ENCODE measurements at places on chromosomes 2 and 18.

GRCh38 chr18:27073404-27073830 lies 111.7 kb downstream of the CHST9 start:
- DNase-seq = no peak

GRCh38 chr18:41703744-41704530 lies 251.1 kb upstream of the PIK3C3 start:
- DNase-seq = peak; percentile 47

GRCh38 chr2:127108090-127108523 lies 1.2 kb upstream of the BIN1 start:
- no peak for DNase-seq

GRCh38 chr2:130911482-130911881 lies 74.8 kb downstream of the ARHGEF4 start:
- DNase-seq = no peak

DNA sequence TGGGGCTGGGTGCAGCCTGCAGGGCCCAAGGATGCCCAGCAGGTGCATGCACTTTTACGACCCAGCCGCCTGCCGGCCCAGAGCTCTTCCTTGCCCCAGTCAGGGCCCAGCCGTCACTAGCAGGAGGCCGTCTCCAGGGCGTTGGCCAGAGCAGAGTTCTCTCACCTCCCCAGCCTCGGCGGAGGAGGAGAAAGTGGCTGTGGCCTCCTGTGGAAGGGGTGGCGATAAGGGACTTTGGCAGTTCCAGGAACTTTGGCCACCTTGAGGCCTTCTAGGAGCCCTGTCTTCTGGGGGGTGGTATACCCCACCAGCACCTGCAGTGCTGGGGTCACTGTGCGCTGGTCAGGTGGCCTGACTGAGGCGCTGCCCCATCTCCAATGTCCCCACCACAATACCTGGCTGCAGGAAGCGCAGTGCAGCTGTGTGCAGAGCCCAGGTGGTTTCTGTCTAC lies 22.0 kb downstream of the NPPC start:
- no peak for DNase-seq

DNA sequence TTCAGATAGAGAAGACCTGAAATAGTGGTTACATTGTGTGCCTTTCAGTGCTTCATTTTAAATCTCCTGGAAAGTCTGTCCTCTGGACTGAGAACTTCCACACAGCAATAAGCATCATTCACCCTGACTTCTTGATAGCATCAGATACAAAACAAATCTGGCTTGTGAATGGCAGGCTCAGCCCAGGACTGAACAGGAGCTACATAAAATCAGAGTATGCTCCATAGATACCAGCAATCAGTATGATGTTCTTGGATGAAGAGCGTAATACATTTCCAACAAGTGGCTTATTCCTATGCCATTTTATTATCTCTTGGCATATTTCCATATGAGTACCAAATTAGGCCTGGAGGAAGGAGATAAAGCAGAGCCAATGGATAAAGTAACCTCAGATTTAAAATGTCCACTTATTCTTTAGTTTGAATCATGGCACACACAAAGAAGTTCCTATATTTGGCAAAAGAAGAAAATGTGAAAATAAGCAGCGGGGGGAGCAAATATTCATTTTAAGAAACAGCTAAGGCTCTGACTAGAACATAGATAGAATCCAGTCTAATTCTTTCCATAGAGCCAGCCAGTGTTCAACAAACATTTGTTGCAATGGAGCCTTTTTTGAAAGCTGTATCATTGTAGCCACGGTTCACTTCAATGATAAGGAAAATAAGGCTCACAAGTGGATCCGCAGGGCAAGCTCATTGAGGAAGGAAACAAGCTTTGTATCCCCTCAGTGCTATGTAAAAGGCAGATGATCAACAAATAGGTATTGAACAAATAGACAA lies 230.8 kb upstream of the CHAC2 start:
- no peak for DNase-seq

GRCh38 chr2:136129601-136130000 lies 11.7 kb upstream of the CXCR4 start:
- no peak for DNase-seq

DNA sequence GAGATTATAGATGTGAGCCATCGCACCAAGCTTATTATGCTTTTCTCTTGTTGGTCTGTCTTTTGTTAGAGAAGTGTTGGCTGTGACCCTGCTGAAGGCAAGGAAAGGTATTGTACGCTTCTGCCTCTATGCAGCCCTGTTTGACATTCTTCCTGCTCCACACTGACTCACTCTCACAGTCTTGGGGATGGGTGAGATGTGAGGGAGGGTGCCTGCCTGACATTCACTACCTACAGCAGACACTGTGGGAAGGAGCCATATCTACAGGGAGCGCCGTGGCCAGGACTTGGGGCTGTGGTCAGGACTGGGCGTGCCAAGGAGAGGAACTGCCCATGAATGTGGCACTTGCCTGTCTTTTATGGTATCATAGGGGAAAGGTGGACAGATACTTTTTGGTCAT lies 43.9 kb upstream of the FHL2 start:
- DNase-seq = no peak

DNA sequence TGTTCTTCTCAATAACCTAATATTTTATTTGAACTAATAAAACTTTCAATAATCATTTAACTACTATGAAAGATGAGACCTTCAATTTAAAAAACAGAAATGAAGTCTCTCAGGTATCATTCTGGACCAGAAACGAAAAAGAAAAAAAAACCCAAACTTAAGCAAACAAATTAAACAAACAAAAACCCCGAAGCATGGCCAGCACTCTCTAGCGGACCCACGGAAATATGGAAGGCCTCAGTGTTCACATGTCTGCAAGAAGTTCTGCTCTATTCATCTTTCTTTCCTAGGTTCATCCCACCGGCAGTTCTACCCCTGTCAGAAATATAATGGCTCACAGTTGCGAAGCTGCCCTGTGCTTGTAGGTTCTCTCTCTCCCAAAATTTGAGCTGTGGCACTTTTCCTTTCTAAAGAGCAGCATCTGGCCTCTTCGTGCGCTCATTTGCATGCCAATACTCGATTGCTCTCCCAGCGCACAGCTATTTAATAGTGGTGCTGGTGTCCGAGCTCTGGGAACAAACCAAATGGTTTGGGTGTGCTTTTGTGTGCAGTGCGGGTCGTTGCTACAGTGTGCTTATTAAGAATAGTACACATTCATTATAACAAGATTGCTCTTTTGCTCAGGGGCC lies 129.0 kb upstream of the ZEB2 start:
- DNase-seq = no peak
